LHCN-M2 (cell line): ENCODE measurements at places on chromosomes 1 and 21. TPM values are rescaled to one million over a fixed set of nuclear protein-coding genes. Genes with fewer than 3 reads are reported as not detected.
A peak's percentile ranks its signal among the peaks of the same experiment; 100 is the strongest.

- DNase-seq, result no peak
Measured at GRCh38 chr1:209107535-209107934, 476.0 kb upstream of the CAMK1G start.

The GSTM3 gene
- 13.2 and 16.3 TPM in 2 replicates for total RNA-seq

DNA sequence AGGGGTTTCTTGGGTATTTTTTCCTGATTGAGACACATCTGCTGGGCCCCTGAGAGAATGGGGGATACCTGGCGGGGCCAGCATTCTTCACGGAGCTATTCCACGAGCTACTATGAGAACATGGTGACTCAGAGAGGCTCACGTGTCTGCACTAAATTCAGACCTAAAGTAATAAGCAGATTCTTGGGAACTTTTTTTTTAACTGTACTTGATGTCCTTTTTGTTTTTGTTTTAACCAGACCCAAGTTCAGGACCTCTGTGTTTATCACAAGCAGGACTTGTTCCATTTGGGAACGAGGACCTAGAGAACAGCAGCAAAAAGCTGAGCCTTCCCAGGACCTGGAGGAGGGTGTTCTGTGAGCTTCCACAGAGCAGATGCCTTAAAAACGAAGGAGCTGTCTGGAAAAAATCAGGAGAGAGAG lies 44.0 kb downstream of the EVA1C start:
- DNase-seq, result peak; percentile 68

DNA sequence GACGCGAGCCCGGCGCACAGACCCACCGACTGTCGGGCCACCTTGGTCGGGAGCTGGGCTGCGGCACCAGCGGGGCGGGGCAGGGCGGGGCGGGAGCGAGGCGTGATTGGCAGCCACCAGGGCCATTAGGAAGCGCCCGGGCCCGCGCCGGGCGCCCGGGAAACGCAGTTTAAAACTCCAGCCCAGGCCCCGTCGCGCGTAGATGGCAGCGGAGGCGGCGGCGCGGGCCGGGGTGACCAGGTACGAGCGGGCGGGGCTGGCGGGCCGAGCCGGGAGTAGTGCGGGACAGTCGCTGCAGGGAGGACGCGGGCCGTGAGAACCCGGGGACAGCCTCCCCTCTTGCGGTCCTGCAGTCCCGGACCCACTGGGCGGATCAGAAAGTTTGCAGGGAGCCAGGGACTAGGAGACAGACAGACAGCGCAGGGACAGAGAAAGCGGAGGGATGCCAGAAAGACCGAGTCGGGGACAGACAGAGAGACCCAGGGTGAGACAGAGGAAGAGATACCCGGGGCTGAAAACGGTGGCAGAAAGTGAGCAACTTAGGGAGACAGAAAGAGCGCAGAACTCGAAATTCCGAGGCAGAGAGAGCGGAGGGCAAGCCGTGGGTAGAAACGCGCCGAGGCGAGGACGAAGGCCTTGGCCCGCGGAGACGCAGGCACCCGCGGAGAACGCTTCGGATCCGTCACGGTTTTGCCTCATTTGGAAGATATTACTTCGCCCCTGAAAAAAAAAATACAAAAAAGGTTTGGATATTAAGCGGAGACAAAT lies at the start of gene DMBX1:
DMBX1 (plus strand) TSS at position 199 of the 768 bp plus-strand sequence. CDS start 17,175 bp downstream, outside the sequence.
- DNase-seq, result no peak

- DNase-seq, result peak; percentile 88
Measured at GRCh38 chr21:15250384-15250783, 185.6 kb upstream of the NRIP1 start.

- DNase-seq, result peak; percentile 63
Measured at GRCh38 chr1:156090840-156091188, 8.5 kb upstream of the MEX3A start.

DNA sequence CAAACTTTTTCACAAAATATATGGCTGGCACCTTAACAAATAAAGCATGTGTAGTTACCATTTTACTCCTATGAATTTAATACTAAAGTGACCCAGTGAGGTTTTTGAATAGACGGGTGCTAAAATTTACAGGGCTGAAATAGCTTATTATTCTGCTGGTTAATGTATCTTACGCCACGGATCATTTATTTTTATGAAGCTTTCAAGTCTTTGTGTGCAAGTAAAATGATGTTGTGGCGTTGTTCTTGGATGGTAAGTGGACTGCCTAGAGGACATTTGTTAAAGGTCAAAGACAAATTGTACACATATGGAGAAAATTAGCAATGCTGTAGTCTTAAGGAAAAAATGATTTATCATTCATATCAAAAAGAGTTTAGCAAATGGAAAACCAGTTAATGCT lies 22.8 kb downstream of the INSL5 start:
- DNase-seq, result no peak

- no peak for DNase-seq
Measured at GRCh38 chr1:153242160-153242559, 17.3 kb upstream of the LORICRIN start.

DNA sequence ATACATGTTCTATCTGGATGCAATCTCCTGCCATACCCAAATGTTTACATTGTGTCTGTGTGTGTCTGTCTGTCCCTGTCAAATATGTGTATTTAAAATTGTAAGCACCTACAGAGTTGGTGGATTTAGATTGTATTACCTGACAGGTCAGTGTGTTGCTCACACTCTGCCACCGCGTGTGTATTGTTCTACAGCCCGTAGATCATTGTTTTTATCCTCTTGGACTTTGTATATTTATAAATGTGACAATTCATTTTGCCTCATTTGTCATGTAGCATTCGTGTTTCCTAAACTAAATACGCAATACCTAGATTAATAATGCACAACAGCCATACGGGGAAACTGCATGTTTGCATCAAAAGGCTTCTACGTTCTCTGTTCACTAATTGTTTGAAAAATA lies 634 bp downstream of the ALG14 start:
- no peak for DNase-seq

- DNase-seq, result peak; percentile 53
Measured at GRCh38 chr21:15592271-15592860, 137.4 kb upstream of the USP25 start.

The PADI2 gene
- total RNA-seq, result 0.38 and 0.86 TPM in 2 replicates

DNA sequence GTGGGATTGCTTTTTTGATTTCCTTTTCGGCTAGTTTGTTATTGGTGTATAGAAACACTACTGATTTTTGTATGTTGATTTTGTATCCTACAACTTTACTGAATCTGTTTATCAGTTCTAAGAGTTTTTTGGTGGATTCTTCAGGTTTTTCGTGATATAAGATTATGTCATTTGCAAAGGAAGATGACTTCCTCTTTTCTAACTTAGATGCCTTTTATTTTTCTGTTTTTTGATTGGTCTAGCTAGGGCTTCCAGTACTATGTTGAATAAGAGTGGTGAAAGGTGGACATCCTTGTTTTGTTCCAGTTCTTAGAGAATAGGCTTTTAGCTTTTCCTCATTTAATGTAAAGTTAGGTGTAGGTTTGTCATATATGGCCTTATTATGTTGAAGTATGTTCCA lies 13.1 kb upstream of the NHLH2 start:
- DNase-seq, result no peak

- no peak for DNase-seq
Measured at GRCh38 chr1:103190766-103191165, 82.4 kb upstream of the COL11A1 start.

- peak; percentile 16 for DNase-seq
Measured at GRCh38 chr1:169595764-169596711, 9.8 kb upstream of the F5 start.

DNA sequence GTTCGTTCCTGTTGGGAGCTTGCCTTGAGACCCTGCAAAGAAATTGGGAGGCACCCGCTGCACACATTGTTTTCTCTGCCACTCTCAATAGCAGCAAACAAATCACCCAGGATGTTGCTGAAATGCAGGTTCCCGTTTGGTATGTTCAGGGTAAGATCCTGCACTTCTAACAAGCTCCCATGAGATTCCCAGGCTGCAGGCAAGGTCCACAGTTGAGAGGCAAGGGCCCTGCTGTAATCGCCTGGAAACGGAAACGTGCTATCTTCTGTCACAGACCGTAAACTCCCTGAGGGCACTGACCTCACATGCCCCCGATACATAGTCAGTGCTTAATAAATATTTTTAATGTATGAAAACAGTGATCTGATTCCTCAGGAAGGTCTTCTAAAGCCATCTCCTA lies 37.8 kb downstream of the XCL1 start:
- DNase-seq, result no peak

- DNase-seq, result peak; percentile 6
Measured at GRCh38 chr1:71780681-71781080, 501.7 kb downstream of the NEGR1 start.

- DNase-seq, result no peak
Measured at GRCh38 chr1:91605566-91605965, 104.9 kb downstream of the CDC7 start.

DNA sequence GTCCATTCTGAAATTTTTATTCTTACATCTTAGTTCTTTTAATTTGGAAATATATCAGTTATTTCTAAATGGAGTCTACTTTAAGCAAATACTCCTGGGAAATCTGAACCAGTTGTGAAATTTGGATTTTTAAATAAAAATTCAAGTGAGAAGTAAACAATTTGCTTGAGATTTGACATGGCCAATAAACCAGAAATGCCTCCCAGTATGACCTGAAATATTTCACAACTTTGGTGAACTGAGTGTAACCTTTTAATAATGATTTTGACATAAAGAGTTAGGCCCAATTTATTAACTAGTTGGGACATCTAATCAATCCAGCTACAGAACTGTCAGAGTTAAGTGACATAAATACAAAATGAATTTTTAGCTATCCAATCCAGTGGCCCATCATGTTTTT lies 192.0 kb downstream of the ZC3H11B start:
- DNase-seq, result no peak

GRCh38 chr1:156310962-156311361 lies 11.9 kb upstream of the VHLL start:
- DNase-seq, result peak; percentile 74

GRCh38 chr1:5108740-5109139 lies 454.3 kb downstream of the AJAP1 start:
- DNase-seq, result no peak
